CD4-positive, alpha-beta T cell treated with Interleukin-6 at 100 ng/mL for 8 hours (primary cell): ENCODE measurements at places on chromosomes 4 and X.

DNA sequence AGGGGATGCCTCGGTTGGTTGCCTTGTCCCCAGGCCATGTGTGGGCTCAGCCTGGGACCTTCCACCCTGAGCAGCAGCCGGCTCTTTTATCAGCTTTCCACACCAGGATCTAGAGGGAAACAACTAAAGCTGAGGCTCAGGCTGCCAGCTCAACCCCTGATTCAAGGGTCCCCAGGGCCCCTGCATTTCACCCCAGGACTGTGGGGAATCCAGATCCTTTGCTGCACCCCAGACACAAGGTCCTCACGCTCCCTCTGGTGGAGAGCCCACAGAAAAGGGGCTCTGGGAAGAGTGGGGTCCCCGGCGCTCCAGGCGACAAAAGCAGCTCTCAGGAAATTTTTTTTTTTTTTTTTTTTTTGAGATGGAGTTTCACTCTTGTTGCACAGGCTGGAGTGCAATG lies 64.3 kb downstream of the ZFYVE28 start:
- no peak for DNase-seq

DNA sequence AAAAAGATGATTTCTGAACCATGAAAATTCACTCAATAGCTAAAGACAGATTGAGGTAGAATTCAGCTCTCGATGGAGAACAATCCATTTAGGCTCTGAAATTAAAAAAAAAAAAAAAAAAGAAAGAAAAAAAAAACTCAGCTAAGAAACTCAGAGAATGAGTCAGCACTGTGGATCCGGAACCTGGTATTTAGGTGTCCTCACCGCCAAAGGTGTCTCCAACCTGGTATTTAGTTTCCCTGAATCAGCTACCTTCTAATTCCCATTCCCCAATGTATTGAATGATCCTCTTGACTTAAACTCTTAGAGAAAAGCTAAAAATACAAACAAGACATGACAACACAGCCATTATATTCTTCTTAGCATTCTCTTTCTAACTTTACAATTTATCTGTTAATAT lies 150.3 kb upstream of the RASGEF1B start:
- DNase-seq, result no peak

GRCh38 chr4:16140879-16141249 lies 57.0 kb upstream of the PROM1 start:
- DNase-seq, result no peak

DNA sequence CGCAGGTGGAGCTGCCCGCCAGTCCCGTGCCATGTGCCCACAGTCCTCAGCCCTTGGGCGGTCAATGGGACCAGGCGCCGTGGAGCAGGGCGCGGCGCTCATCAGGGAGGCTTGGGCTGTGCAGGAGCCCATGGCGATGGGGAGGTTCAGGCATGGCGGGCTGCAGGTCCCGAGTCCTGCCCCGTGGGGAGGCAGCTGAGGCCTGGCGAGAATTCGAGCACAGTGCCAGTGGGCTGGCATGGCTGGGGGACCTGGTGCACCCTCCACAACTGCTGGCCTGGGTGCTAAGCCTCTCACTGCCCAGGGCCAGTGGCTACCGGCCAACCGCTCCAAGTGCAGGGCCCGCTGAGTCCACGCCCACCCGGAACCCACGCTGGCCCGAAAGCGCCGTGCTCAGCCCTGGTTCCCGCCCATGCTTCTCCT lies 646.5 kb downstream of the GABRG1 start:
- DNase-seq, result no peak

GRCh38 chr4:78092850-78093249 lies 35.7 kb downstream of the FRAS1 start:
- DNase-seq, result no peak

DNA sequence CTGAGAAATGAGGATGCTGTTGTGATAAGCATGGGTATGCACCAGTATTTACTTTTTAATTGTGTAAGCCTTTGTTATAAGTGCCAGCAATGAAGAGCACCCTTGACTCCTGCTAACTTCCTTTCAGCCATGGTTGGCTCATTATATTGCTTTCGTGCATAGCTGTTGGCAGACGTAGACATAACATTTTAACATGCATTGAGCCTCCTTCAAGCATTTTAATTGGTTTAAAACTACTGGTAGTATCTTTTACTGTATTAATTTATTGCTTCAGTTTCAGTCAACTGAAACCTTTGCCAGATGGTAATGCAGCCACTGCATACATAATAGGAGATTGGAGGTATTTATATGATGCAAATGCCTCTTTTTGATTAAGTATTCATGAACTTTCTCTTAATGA lies 1285.4 kb downstream of the PCDH18 start:
- DNase-seq, result no peak

- DNase-seq, result no peak
Observed at GRCh38 chrX:19893727-19894126, 6.3 kb upstream of the SH3KBP1 start.

DNA sequence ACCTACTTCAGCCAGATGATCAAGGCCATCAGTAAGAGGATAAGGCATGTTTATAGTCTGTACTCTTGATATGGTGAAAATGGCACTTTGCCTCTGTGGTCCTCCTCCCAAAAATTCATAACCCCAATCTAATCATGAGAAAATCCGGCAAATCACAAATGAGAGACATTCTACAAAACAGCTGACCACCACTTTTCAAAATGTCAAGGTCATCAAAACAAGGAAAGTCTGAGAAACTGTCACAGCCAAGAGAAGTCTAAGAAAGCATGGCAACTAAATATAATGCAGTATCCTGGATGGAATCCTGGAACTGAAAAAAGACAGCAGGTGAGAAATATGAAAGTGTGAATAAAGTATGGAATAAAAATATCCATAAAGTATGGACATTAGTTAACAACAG lies 226.6 kb upstream of the INTU start:
- no peak for DNase-seq

GRCh38 chr4:163544407-163545038 lies 50.0 kb downstream of the TMA16 start:
- DNase-seq, result peak; percentile 58

GRCh38 chr4:152165846-152166245 lies 370.0 kb downstream of the FBXW7 start:
- no peak for DNase-seq

- DNase-seq, result no peak
Observed at GRCh38 chr4:137476345-137476744, 55.9 kb downstream of the PCDH18 start.

DNA sequence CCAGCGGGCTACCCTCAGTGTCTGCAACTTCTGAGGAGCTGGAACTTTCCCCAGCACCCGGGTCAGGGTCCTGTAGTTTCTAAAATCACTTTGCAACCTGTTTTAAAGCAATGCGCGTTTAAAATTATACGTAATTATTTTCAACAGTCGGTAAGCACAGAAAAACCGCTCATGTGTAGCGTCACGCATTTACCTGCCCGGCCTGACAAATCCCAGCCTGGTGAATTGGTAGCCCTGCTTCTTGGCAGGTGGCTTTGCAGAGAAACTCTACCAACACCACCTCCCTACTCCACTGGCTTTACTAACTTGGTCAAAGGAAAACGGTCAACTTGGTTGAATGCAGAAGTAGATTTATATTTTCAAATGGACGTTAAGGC lies 640 bp downstream of the BANK1 start:
- no peak for DNase-seq

DNA sequence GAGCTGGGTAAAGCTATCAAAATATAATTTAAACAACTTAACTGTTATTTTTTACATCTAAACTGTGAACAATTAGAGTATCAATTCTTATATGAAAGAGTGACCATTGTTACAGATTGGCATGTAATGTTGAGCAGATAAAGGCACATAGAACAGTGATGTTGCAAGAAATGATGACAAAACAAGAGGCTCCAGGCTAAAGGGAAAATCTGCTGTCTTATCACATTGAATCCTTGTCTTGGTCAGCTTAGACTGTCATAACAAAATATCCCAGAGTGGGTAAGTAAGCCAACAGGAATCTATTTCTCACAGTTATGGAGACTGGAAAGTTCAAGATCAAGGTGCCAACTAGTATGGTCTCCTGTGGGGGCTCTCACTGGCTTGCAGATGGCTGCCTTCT lies 154.1 kb upstream of the PPP3CA start:
- DNase-seq, result no peak

- DNase-seq, result no peak
Observed at GRCh38 chrX:41491267-41492004, 44.3 kb downstream of the NYX start.

- DNase-seq, result no peak
Observed at GRCh38 chrX:13001097-13001496, 26.2 kb downstream of the TMSB4X start.

- no peak for DNase-seq
Observed at GRCh38 chrX:50723006-50723405, 91.0 kb downstream of the SHROOM4 start.

GRCh38 chr4:1265351-1265750 lies 16.4 kb upstream of the CTBP1 start:
- no peak for DNase-seq

- DNase-seq, result no peak
Observed at GRCh38 chrX:130563476-130563875, 161.7 kb downstream of the RBMX2 start.

DNA sequence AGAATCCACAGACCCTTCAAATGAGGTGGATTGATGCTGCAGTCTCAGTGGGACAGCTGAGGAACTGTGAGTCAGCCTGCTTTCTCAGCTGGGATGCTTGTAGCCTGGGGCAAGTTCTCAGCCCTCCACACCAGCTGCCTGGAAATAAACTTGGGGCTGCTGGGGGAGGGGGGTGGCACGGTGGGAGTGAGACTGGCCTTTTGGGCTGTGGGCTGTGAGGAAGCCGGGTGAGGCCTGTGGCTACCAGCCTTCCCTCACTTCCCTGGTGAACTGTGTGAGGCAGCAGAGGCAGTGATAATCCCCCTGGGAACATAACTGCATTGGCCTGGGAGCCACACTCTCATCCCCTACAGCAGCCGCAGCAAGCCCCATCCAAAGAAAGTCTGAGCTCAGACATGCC lies 114.5 kb upstream of the GUCY1A1 start:
- no peak for DNase-seq

DNA sequence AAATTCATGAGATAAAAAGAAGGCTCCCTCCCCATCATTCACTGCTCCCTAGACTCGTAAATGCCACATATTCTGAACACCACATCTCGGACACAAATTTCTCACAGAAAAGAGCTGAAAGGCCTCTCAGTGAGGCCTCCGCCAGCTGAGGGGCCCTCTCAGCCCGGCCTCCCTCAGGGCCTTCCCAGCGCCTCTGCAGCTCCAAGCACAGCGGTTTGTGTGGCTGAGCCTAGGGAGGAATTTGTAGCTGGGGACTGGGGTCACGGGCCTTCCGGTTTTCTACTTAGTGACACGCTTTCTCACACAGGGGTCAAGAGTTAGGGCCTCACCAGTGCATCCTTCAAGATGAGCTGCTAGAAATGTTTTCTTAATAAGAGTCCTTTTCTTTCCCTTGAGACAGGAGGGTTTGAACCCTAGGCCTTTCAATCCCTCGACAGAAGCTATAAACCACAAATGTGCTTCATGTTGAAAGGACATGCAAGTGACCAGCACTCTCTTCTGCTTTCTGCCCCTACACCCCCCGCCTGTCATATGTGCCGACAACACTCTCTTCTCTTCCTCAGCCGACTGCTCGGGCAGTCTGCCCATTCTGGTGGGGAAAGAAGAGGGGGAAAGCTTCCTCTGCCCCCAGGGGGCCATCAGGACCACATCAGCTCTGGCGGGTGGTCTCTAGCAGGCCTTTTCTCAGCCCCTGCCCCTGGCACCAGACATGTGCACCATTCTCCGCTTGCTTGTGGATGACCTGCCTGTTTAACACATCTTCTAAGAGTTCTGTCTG lies 104.9 kb downstream of the CHIC2 start:
- no peak for DNase-seq

DNA sequence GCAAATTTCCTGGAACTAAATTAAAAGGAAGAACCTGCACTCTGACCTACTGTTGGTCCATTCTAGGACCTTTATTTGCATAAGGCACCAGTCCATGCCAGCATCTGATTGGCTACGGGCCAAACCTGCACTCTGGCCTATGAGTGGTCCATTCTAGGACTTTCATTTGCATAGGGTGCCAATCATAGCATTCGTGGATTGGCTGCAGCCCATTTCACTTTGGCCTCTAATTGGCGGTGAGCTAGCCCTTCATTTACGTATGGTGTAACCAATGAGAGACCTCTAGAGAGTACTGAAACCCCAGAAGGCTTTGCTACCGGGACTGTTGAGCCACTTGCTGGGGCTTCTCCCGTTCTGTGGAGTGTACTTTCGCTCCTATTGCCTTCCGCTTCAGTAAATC lies 6.1 kb upstream of the RNF175 start:
- DNase-seq, result no peak

- no peak for DNase-seq
Observed at GRCh38 chr4:56051029-56051709, 102.4 kb downstream of the CEP135 start.

- no peak for DNase-seq
Observed at GRCh38 chr4:10173754-10174749, 57.5 kb upstream of the WDR1 start.
